Thymus (tissue), 14 donors: ENCODE measurements at places on chromosomes 12 and 14. TPM values are rescaled to one million over a fixed set of nuclear protein-coding genes. Genes with fewer than 3 reads are reported as not detected.

The TMPRSS12 gene
- polyA plus RNA-seq = not detected

The RAN gene
- polyA plus RNA-seq = 295 TPM

The WSCD2 gene
- polyA plus RNA-seq = 0.02 TPM

The KRT81 gene
- 3.7 TPM for polyA plus RNA-seq

The HOXC6 gene
- polyA plus RNA-seq = 0.43 TPM

The CLEC2A gene
- 0.11 TPM for polyA plus RNA-seq

The POTEM gene
- not detected for polyA plus RNA-seq

The LRRC43 gene
- polyA plus RNA-seq = 0.32 TPM
